ENCODE measurements at places on chromosomes 13 and 19.
A peak's percentile ranks its signal among the peaks of the same experiment; 100 is the strongest.

GRCh38 chr13:20891768-20892167 lies 10.8 kb downstream of the XPO4 start:
- DNase-seq: no peak

GRCh38 chr19:40053491-40053890 lies 2.5 kb downstream of the ZNF780B start:
- no peak for DNase-seq

GRCh38 chr19:13045812-13046211 lies 50.5 kb downstream of the NFIX start:
- DNase-seq: no peak

- DNase-seq: peak; percentile 9
Observed at GRCh38 chr13:45295536-45295935, 45.4 kb downstream of the TPT1 start.

GRCh38 chr19:39199025-39199424 lies 2.3 kb downstream of the NCCRP1 start:
- peak; percentile 80 for DNase-seq

All from cardiac fibroblast (primary cell).